Activated CD4-positive, alpha-beta T cell treated with anti-CD3 and anti-CD28 coated beads, Interleukin-2, amount 10 ng/mL, durations not matched to agents 7 days and 5 days (primary cell): ENCODE measurements at places on chromosomes 3 and 15. TPM values are rescaled to one million over a fixed set of nuclear protein-coding genes. Genes with fewer than 3 reads are reported as not detected.

Gene GOLGA8O
- 7.2 TPM for total RNA-seq

Gene PLSCR5
- total RNA-seq, result not detected

Gene RTP4
- 19.4 TPM for total RNA-seq

Gene OXSM
- 12.8 TPM for total RNA-seq

Gene SPRED1
- total RNA-seq, result 0.15 TPM

- peaks cover 2% of the 10 kb centered on the region for H3K27me3 ChIP-seq
- H3K4me1 ChIP-seq, result peaks cover 8% of the 10 kb centered on the region
- no peak overlapping the region for H3K27ac ChIP-seq
- no peak overlapping the region for H3K4me3 ChIP-seq
- no peak for DNase-seq
These were observed 12.5 kb downstream of the EID1 start for GRCh38 chr15:48890375-48890972.

DNA sequence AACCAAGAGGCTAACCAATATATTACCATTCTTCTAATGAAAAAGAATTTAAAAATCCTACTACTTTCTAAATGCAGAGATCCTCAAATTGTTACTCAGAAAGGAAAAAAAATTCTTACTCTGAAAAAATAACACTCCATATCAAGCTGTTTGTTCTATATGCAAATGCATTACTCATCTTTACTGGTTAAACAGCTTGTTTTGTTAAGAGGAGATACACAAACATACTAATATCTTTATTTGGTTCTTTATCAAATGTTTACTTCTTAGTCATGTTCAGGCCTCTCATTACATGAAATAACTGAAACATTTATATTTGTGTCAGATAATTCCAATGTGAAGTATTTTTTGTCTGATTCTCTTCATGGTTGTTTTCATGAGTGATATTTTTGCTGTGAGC, 146.8 kb downstream of the PCCB start:
- H3K27me3 ChIP-seq, result no peaks in the 10 kb centered on the region
- no peak overlapping the region for H3K27ac ChIP-seq
- no peaks in the 10 kb centered on the region for H3K4me1 ChIP-seq

DNA sequence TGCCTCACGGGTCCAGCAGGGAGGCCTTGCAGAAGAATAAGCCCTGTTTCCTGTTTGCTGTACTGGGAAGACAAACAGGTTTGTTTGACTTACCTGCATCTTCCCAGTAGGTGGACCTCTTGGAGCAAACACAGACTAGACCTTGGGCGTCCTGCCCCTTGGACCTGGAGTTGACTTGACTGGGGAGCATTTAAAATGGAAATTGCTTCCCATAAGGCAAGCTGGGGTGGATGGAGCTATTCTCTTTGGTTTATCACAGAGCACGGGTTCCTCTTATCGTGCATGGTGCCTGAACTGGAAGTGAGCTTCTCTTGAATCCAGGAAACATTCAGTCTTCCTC, 151.4 kb downstream of the RPLP1 start:
- H3K36me3 ChIP-seq, result no peaks in the 10 kb centered on the region
- peaks cover 5% of the 10 kb centered on the region for H3K27me3 ChIP-seq
- H3K27ac ChIP-seq, result no peak overlapping the region
- no peak overlapping the region for H3K4me3 ChIP-seq

- no peak overlapping the region for H3K4me3 ChIP-seq
- peaks cover 42% of the 10 kb centered on the region for H3K4me1 ChIP-seq
- H3K36me3 ChIP-seq, result peaks cover 88% of the 10 kb centered on the region
- no peaks in the 10 kb centered on the region for H3K27me3 ChIP-seq
These were observed 54.7 kb downstream of the FAM98B start for GRCh38 chr15:38508647-38509046.

GRCh38 chr3:132789959-132790358, 67.8 kb upstream of the NPHP3 start:
- H3K27me3 ChIP-seq, result peaks cover 6% of the 10 kb centered on the region
- H3K36me3 ChIP-seq, result no peaks in the 10 kb centered on the region
- H3K4me1 ChIP-seq, result no peaks in the 10 kb centered on the region

DNA sequence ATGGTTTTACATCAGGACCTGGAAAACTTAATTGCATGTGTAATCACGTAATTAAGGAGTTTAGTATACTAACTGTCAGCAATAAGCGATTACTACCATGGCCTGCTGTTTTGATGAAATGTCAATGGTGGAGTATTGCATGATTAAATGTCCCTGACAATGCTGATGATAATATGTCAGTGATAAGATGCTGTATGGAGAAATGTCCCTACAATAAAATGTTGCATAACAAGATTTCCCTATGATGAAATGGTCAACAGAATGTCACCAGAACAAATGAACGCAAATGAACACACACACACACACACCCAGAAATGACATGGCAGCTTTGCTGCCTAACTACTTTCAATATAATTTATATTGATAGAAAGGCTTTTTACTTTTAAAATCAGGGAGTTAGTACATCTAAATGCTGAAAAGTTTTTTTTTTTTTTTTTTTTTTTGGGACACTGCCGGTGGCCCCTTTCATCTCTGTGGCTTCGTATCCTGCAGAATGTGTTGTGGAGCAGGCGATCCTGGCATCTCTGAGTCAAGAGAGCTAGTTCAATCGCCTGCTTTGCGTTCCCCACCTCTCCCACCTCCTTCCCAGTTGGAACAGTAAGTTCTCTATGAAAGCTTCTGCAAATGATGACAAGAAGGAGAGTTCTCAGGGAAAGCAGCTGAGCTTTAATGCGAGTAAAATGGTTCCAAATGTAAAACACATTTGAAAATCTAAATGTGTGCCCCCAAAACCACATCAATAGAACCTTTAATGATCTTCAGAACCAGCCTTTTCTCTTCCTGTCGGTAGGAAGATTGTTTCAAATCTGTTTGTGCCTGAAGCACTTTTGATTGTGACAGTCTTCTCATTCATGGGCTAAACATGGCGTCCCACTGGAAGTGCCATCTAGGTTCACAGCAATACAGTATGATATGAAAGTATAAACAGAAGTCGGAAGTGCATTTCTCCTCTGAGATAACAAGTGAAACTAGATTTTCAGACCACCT, 170.1 kb upstream of the GBE1 start:
- DNase-seq, result no peak
- H3K4me1 ChIP-seq, result no peaks in the 10 kb centered on the region
- no peaks in the 10 kb centered on the region for H3K27me3 ChIP-seq
- H3K27ac ChIP-seq, result no peak overlapping the region

DNA sequence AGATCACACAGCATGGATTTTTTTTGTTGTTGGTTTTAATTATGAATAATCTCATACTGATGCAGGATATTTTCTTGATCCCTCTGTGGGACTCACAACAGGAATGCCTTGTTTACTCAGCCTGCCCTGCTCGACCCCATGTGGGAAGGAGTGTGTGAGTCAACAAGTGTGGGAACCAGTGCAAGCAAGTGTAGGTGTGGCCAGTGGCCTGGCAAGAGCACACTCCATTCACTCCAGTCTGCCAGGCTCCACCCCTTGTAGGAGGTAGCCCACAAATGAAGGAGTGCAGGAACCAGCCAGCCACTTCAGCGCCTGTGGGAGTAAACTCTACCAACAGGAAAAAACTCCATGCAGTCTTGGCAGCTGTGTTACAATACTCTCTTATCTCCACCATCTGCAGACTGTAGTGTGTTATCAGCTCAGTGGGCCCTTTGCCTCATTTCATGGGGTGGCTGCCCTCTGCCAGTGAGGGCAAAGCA, 393.6 kb downstream of the OTOL1 start:
- no peaks in the 10 kb centered on the region for H3K4me1 ChIP-seq
- H3K4me3 ChIP-seq, result no peak overlapping the region
- no peaks in the 10 kb centered on the region for H3K36me3 ChIP-seq
- H3K27me3 ChIP-seq, result no peaks in the 10 kb centered on the region

DNA sequence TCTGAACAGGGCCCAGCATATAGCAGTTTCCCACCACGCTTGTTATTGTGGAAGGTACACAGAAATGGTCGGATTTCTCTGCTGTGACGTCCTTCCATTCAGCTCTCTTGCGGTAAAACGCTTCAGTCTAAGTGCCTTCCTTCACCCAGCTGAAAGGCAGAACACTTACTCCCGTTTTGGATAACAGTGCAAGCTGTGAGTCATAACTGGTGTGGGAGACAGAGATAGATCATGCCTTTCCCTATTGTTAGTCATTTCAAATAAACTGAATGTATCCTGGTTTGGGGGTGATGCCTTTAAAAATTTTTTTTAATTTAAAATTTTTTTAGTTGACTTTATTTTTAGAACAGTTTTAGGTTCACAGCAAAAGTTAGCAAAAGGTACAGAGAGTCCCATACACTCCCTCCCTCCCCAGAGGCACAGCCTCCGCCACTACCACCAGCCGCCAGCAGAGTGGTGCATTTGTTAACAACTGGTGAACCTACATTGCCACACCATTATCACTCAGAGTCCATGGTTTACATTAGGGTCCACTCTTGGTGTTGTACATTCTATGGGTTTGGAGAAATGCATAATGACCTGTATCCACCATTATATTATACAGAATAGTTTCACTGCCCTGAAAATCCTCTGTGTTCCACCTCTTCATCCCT, 94.9 kb upstream of the NSMCE3 start:
- no peaks in the 10 kb centered on the region for H3K36me3 ChIP-seq
- peaks cover 4% of the 10 kb centered on the region for H3K27me3 ChIP-seq
- no peaks in the 10 kb centered on the region for H3K4me1 ChIP-seq
- no peak for DNase-seq
- no peak overlapping the region for H3K27ac ChIP-seq

GRCh38 chr3:17733215-17733614, 9.2 kb downstream of the TBC1D5 start:
- no peaks in the 10 kb centered on the region for H3K27me3 ChIP-seq
- H3K4me3 ChIP-seq, result no peak overlapping the region
- H3K27ac ChIP-seq, result no peak overlapping the region

GRCh38 chr3:178042376-178042775, 493.9 kb upstream of the KCNMB2 start:
- H3K36me3 ChIP-seq, result no peaks in the 10 kb centered on the region
- no peak overlapping the region for H3K4me3 ChIP-seq
- H3K4me1 ChIP-seq, result no peaks in the 10 kb centered on the region
- no peak for DNase-seq
- H3K27me3 ChIP-seq, result no peaks in the 10 kb centered on the region

DNA sequence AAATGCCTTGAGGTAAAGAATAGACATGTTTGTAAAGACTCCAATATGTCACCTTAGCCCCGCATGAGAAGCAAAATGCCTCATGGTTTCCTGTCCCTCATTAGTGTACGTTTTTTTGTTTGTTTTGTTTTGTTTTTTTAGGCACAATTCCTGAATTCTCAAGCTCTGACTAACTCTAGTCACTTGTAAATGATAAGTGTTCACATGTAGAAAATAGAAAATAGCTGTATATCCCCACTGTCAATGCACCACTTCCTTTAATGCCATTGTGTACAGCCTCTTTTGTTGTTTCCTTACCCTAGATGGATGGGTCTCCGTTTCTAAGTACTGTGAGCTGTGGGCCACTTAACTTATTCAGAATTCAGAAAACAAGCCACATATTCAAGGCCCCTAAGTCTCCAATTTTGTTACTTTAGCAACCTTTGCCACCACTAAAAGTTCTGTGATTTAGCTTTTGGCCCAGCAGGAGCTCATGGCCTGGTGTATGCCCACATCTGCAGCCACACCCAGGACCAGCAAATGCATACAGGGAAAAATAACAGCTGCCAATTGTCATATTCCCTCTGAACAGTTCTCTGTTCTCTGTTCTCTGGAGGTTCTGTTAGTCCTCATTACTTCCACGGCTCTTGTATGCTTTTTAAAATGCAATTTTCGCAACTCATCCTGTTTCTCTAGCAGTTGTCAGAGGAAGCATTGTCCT, 655.5 kb downstream of the GBE1 start:
- no peak overlapping the region for H3K4me3 ChIP-seq
- no peaks in the 10 kb centered on the region for H3K27me3 ChIP-seq
- no peaks in the 10 kb centered on the region for H3K36me3 ChIP-seq
- DNase-seq, result no peak

DNA sequence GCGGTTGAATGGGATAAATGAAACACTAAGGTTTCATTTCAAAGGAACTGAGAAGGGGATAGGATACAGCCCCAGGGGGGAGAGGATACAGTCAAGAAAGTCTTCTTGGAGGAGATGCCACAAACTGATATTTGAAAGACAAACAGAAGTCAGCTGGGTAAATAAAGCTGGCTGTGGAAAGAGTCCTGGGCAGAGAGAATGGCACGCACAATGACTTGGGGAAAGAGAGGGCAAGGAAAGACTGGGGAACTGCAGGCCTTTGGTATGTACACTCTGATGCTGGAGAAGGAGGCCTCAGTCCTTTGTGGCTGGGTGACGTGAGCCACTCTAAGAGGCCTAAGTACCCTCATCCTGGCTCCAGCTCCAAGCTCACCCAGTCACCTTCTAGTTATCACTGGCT, 45.2 kb upstream of the LMCD1 start:
- H3K4me3 ChIP-seq, result no peak overlapping the region
- no peaks in the 10 kb centered on the region for H3K36me3 ChIP-seq
- H3K27ac ChIP-seq, result no peak overlapping the region
- H3K4me1 ChIP-seq, result no peaks in the 10 kb centered on the region
- peaks cover 7% of the 10 kb centered on the region for H3K27me3 ChIP-seq

DNA sequence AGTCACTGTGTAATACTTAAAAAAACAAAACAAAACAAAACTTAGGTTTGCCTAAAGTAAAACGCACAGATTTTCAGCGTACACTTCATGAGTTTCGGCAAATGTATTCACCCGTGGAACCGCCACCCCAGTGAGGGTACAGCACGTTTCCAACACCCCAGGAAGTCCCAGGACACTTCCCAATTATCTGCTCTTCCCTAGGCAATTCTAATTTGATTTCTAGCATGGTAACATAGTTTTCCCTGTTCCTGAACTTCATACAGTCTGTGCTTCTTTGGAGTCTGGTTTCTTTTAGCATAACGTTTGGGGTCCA, 497 bp upstream of the CLASP2 start:
- no peak for DNase-seq
- peak overlapping the region; percentile 90 for H3K4me3 ChIP-seq
- H3K36me3 ChIP-seq, result peaks cover 2% of the 10 kb centered on the region
- peaks cover 13% of the 10 kb centered on the region for H3K4me1 ChIP-seq
- peak overlapping the region; percentile 96 for H3K27ac ChIP-seq

GRCh38 chr15:42332331-42332730, 27.0 kb upstream of the CAPN3 start:
- peaks cover 24% of the 10 kb centered on the region for H3K36me3 ChIP-seq
- no peak overlapping the region for H3K27ac ChIP-seq
- no peaks in the 10 kb centered on the region for H3K27me3 ChIP-seq
- no peak for DNase-seq
- H3K4me1 ChIP-seq, result no peaks in the 10 kb centered on the region

DNA sequence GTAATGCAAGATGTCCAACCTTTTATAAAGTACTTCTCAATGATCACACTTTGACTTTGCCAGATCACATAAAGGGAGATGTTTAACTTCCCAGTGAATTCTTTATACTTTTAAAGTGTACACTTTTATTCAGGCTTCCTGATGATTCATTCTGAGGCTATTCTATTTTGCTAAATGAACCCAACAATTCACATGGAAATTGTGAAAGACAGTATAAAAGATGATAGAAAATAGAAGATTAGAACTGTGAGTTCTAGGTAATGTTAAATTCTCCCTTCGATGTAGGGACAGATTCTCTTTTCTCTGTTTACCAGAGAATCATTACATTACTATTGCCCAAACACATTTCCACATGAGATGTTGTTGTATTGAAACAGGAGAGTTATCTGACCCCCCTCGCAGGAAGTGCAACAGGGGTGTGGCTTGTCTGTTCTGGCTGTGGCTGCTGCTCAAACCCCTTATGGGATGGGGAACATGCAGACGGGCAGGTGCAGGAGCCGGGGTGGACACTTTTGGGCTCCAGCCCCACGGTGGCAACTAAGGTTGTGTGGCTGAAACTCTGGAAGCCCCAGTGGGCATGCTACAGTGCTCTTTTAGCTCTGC, 131.3 kb upstream of the LRTM1 start:
- peaks cover 1% of the 10 kb centered on the region for H3K27me3 ChIP-seq
- no peak for DNase-seq
- H3K4me3 ChIP-seq, result no peak overlapping the region
- no peaks in the 10 kb centered on the region for H3K36me3 ChIP-seq
- H3K27ac ChIP-seq, result no peak overlapping the region
